ENCODE measurements at places on chromosomes 4 and X. TPM values are rescaled to one million over a fixed set of nuclear protein-coding genes. Genes with fewer than 3 reads are reported as not detected.

The DKK2 gene
- 135 TPM for polyA plus RNA-seq

The MID1 gene
- polyA plus RNA-seq, result 27.9 TPM

The SSX4B gene
- polyA plus RNA-seq, result not detected

DNA sequence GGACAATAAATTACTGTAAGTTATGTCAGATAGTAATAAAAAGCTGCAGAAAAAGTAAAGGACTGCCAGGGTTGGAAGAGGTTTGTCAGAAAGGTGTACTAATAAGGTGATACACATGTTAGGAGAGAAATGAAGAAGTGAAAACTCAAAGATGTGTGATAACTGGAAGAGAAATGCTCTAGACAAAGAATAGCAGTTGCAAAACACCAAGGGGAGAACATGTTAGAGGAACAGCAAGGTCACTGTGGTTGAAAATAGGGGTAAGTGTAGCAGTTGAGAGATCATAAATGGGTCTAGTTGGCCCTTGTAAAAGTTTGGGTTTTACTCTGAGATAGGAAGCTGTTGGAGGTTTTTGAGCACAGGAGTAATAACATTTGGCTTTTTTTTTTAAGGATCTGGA lies 46.9 kb downstream of the HSPA4L start:
- no peak for DNase-seq

DNA sequence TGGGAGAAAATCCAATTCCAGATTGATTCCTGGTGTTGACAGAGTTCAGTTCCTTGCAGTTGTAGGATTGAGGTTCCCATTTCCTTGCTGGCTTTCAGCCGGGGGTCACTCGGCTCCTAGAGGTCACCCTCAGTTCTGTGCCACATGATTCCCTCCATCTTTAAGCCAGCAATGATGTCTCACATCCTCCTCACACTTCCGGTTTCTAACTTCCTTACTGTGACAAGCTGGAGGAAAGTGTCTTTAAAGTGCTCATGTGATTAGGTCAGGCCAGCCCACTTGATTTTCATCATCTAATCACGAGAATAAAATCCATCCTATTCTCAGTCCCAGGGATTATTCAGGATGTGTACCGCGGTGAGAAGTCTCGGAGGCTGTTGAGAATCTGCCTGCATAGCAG lies 19.4 kb upstream of the SMIM31 start:
- DNase-seq, result no peak

Measured in left renal pelvis (tissue), 4 donors.